Hematopoietic multipotent progenitor cell treated with erythropoietin and hydrocortisone succinate and interleukin-3 and kit ligand, for 4 days (in vitro differentiated cells): ENCODE measurements at places on chromosomes 3 and 15.

DNA sequence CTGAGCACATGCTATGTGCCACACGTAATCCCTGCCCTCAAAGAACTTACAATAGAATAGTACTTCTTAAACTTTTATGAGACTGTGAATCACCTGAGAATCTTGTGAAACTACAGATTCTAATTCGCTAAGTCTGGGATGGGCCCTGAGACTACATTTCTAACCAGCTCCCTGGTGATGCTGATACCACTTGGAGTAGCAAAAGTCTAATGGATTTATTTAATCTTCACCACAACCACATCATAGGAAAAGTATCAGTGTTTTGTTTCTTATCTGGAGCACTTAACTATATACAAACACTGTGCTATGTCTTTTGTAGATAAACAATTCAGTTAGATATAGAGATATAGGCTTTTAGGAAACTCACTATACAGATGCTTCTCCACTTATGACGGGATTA is 23.8 kb upstream of the TCF12 start:
- DNase-seq: no peak

DNA sequence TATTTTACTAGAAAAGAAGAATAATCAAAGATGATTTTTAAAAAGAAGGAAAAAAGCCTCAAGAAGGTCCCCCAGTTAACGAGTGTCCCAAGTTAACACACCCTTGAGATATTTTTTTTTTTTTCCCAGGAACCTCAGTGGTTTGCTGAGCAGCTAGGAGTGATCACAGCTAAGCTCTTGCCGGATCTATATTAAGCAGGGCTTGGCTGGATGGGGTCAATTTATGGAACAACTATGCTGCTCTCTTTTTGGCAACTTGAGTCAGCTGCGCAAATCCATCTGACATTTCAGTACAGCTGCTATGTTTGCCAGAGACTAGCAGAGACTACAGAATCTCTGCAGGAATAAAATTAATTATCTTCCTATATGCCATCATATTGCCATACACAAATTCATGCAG is at the start of gene LMOD3:
LMOD3 (minus strand) TSS at position 193 of the 400 bp plus-strand sequence. CDS start 209 bp downstream, outside the sequence.
- no peak for DNase-seq

DNA sequence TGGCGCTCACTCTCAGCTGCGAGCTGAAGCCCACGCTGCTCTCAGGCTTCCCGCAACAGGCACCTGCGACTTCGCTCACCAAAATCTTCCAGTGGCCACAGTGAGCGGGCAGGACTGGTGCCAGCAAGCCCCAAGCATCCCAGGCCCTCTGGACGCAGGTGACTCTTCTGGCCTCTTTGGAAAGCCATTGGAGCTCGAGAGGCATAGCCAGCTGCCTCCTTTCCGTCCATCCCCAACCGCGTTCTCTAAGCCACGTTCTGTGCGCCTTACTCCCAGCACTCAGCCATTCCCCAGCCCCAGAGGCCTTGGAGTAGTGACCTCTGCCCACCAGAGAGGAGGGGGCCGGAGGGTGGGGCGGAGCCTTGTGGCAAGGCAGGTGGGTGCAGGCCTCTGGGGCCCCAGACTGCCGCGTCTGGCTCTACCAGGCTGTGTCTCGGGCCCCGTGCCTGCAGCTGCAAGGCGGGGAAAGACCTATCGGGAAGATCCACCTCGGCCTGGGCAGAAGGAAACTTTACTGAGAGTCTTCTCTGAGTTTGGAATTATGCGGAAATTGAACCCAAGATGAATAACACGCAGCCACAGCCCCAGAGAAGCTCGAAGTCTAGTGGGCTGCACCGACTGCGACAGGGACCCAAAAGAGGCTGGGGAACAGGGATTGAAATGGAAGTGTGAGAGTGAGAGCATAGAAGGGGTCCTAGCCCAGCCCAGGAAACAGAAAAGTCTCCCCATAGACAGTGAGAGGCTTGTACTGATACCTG is 3.6 kb upstream of the SOX14 start:
- no peak for DNase-seq

DNA sequence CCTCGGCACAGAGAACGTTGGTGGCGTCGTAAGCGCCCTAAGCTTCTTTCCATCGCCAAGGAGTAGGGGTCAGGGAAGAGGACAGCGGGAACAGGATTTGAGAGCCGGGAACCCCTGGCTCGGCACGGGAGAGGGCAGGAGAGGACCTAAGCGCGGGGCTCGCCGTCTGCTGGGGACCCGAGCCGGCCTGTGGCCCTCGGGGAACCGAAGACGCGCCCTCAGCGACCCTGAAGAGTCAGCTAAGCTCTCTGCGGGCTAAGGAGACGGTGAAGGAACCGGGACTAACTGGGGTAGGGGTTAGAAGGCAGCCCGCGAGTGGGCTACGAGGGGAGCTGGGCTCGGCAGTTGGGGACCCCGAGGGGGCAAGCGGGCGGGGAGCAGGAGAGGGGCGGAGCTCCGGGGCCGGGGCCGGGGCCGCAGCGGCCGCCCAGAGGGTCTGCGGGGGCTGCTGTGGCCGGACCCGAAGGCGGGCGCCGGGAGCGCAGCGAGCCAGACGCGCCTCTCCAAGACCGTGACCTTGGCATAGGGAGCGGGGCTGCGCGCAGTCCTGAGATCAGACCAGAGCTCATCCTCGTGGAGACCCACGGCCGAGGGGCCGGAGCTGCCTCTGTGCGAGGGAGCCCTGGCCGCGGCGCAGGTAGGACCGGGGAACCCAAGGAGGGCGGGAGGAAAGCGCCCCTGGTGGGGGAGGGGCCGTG is 574 bp downstream of the CASR start:
- no peak for DNase-seq

DNA sequence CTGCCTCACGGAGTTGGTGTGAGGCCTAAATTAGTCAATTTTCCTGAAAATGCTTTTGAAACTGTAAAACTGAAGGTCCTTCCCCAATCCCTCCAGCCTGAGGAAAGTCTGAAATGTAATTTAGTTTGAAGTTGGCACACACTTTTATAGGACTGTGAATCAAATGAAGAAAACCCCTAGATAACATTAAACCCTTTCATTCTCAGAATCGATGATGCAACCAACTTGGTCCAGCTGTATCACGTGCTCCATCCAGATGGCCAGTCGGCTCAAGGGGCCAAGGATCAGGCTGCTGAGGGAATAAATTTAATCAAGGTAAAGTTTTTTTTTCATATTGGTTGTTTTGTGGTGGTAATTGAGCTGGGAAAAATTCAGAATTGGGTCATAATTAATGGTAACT is 11.7 kb downstream of the MRPS22 start:
- DNase-seq: no peak

- DNase-seq: no peak
Observed at GRCh38 chr3:82558081-82558480, 796.6 kb upstream of the GBE1 start.

GRCh38 chr15:88894348-88894818 is 961 bp downstream of the HAPLN3 start:
- peak; percentile 69 for DNase-seq

- DNase-seq: no peak
Observed at GRCh38 chr3:130760922-130761321, 14.3 kb upstream of the PIK3R4 start.

DNA sequence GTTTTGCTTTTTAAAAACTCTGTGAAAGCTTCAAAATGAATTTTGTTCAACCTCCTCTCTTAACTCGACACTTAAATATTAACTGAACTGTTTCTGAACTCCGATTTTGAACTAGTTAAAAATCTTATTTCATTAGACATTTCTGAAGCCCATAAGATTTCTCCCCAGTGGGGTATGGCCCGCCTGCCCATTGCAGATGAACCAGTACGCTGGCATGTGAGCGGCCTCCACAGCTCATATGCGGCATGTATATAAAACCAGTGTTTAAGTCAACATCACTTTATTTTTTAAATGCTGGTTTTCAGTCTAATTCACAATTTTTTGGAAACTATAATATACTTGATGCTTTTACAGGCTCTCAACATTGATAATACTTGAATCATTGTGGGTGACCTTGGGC is 50.2 kb downstream of the CPN2 start:
- DNase-seq: no peak

- peak; percentile 27 for DNase-seq
Observed at GRCh38 chr3:52798978-52799476, 4.4 kb downstream of the ITIH3 start.

DNA sequence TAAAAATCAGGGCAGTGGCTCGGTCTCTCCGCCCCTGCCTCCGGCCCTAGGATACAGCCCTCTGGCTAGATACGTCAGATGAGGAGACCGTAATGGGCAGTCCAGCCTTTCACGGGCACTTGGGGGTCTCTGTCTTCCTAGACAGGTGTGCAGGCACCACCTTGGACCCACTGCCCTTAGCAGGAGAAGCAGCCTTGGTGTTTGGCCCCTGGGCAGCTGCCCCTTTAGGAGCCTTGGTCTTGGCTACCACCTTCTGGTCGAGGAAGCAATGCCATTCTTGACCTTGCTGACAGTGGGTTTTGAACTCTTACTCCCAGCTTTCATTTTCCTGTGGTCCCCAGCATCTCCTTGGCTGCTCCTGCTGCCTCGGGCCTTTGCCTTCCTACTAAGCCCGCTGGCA is 149.7 kb upstream of the FRMD4B start:
- no peak for DNase-seq

DNA sequence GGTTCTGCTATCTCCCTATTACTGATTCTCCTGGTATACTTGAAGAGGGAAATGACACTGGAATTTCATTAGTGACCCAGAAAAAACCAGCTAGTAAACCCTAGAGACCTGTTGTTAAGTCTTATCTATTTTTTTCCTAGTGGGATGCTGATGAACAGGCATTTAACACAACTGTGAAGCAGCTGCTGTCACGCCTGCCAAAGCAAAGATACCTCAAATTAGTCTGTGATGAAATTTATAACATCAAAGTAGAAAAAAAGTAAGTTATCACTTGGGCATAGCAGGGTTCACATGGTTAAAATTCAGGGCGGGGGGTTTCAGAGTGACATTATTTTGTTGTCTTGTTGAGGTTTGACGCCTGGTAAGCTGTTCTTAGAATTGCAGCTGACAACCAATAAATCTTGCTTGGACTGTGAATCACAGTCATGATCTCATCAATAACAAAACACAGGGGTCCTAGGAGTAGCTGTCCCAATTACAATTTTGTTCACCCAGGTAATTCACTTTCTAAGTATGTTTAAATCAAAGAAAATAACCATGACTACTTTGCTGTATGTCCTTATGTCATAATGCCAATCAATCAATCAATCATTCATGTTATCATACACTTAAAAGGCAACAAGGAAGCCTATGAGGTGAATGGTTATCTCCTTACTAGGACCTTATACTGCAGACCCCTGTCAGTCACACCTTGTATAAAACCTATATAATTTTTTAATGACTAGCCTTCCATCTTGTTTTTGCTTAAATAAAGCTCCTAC is 4.6 kb downstream of the SRP14 start:
- no peak for DNase-seq

DNA sequence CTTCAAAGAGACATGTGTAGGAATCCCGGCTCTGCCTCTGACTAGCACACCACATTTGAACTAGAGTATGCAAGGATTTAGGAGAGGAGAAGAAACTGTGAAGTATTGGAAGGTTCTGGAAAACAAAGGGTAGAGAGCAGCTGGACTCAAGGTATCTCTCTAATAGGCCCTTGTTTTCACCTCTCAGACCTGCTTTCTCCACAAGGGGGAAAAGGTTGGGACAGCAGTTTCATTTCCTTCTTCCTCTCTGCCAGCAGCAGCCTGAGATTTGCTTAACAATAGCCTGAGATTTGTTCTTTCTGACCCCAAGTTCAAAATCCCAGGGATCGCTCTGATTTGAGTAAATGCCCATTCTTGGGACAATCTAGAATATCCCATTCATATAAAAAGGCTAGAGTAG is 430.6 kb upstream of the MCTP2 start:
- no peak for DNase-seq

DNA sequence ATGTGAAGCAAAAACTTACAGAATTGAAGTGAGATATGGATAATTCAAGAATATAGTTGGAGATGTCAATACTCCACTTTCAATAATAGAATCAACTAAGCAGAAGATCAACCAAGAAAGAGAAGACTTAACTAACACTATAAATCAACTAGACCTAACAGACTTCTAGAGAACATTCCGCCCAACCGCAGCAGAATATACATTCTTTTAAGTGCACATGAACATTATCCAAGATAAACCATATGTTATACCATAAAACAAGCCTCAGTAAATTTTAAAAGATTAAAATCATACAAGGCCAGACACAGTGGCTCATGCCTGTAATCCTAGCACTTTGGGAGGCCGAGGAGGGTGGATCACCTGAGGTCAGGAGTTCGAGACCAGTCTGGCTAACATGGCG is 5.5 kb upstream of the TEX55 start:
- DNase-seq: no peak

DNA sequence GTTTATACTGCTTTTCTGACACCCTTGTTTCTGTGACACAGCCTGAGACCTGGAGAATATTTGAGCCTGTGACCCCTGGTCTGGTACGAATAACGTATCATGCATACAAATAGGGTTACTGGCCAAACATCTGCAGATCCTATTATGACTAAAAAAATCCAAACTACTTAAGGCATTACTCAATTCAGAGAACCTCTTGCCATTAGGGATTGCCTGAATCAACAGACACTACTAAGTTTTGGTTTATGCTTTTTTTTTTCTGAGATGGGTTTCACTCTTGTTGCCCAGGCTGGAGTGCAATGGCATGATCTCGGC is 35.4 kb downstream of the OSBPL10 start:
- no peak for DNase-seq

- DNase-seq: no peak
Observed at GRCh38 chr3:185760088-185760487, 64.8 kb downstream of the IGF2BP2 start.

GRCh38 chr3:45988362-45988761 is 7.3 kb downstream of the FYCO1 start:
- DNase-seq: peak; percentile 35

- no peak for DNase-seq
Observed at GRCh38 chr3:71348001-71348632, 235.4 kb downstream of the FOXP1 start.

GRCh38 chr3:48535578-48535977 is 21.0 kb downstream of the PFKFB4 start:
- DNase-seq: no peak

GRCh38 chr15:57878573-57878972 is 172.1 kb downstream of the POLR2M start:
- no peak for DNase-seq

DNA sequence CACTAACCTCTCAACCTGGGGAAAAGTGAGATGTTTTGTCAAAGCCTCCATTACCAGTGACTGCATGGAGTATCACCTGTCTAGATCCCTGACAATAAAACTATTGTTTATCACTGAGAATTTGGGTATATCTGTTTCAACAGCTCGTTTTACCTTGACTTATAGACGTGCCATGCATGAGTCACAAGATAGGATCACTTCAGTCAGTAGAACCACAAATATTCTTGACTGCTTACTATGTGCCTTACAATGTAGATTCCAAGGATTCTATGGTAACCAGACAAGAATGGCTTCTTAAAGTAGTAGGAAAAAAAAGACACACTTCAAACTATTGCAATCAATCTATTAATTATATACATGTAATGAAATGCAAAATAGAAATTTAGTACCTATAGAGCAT is 55.7 kb upstream of the GRM7 start:
- no peak for DNase-seq

DNA sequence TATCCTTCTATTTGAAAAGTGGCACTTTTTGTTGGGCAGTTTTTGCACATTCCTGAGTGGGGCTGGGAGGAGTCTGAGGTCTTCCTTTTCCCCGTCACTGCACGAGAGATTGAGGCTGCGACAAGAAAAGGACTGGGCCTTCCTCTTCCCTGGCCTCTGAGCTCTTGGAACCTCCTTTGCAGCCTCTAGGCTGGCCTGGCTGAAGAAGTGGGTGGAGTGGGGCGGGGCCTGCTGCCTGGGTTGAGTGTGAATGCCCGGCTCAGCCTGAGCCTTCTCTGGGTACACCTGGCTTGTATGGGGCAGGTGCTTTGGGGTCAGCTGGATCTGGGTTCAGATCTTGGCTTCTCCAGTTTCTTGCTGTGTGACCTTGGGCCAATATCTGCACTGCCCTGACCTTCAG is 43.1 kb downstream of the PLXNA1 start:
- no peak for DNase-seq

- peak; percentile 37 for DNase-seq
Observed at GRCh38 chr3:143952569-143953072, 19.0 kb upstream of the DIPK2A start.
